ENCODE measurements at places on chromosomes 13 and 19.

DNA sequence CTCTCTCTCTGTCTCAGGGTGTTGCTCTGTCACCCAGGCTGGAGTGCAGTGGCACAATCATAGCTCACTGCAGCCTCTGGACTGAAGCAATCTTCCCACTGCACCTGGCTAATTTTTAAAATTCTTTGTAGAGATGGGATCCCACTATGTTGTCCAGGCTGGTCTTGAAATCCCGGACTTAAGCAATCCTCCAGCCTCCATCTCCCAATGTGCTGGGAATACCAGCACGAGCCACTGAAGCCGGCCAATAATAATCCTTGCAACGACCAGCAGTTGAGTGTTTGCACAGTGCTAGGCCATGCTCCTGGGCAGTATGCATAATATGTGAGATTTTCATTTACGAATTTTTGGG, 640 bp upstream of the EPOR start:
- DNase-seq, result no peak

GRCh38 chr13:20526664-20527063, 1.0 kb upstream of the CRYL1 start:
- no peak for DNase-seq

- no peak for DNase-seq
Measured at GRCh38 chr13:35855531-35856019, 275.6 kb downstream of the DCLK1 start.

- peak; percentile 25 for DNase-seq
Measured at GRCh38 chr19:43700395-43701000, 15.4 kb upstream of the IRGC start.

- DNase-seq, result peak; percentile 34
Measured at GRCh38 chr13:97141564-97142005, 80.5 kb upstream of the MBNL2 start.

- no peak for DNase-seq
Measured at GRCh38 chr19:42461700-42462324, 19.1 kb upstream of the CXCL17 start.

DNA sequence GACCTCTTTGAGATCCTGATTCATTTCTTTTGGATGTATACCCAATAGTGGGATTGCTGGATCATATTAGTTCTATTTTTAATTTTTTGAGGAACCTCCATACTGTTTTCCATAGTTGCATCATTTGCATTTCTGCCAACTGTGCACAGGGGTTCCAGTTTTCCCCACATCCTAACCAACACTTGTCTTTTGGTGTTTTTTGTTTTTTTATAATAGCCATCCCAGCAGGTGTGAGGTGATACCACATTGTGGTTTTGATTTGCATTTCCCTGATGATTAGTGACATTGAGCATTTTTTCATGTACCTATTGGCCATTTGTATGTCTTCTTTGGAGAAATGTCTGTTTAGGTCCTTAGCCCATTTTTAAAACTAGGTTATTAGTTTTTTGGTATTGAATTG, 18.8 kb upstream of the GPR183 start:
- no peak for DNase-seq

GRCh38 chr19:43316591-43317319, 36.7 kb upstream of the CD177 start:
- peak; percentile 24 for DNase-seq

GRCh38 chr13:90956031-90956430, 391.5 kb upstream of the MIR17HG start:
- no peak for DNase-seq

DNA sequence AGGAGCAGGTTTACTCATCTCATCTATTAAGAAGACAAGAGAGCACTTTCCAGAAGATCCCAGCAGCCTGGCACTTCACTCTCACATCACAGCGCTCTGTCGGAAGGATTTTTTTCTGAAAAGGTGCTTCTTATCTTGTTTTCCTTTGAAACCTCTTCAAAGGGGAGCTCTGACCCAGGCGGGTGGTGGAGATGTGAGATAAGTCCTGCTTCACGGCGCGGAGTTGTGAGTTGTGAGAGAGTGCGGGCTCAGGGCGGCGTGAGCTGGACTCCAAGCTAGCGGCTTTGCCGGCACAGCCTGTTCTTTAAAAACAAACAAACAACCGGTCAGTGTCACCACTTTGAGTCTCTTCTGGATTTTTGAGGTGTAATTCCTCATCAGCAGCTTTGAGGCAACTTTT, 169.0 kb upstream of the ARGLU1 start:
- DNase-seq, result no peak

DNA sequence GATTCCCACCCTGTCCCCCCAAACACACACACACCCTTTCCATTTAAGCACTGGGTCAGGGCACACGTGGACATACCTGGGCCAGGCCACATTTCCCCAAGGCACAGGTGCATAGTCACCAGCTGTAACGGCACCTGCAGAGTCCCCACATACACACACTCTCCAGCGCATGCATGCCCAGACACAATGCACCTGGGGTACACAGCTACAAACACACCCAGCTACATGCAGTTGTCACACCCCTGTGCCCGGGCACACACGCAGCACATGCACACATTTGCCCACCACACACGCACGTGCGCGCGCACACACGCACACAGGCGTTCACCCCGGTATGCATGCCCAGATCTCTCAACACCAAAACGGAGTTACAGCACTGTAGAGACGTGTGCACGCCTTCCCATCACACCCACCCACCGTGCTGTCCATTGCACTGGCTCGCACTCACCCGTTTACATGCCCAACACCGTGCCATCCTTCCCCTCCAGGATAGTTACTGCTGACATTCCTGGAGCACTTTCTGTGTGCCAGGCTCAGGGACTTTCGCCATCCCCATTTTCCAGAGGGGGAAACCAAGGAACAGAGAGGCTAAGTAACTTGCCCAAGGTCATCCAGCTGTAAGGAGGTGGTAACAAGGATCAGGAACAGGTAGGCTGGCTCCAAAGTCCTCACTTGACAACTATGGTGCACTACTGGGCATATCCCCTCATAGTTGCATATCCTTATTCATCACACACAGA, 749 bp upstream of the SHANK1 start:
- DNase-seq, result no peak

- no peak for DNase-seq
Measured at GRCh38 chr19:12899891-12900518, 9.0 kb downstream of the GCDH start.
